ENCODE measurements at places on chromosomes 2 and 18.
A peak's percentile ranks its signal among the peaks of the same experiment; 100 is the strongest.

- peak; percentile 76 for DNase-seq
Measured at GRCh38 chr18:35513181-35513936, 15.6 kb upstream of the INO80C start.

DNA sequence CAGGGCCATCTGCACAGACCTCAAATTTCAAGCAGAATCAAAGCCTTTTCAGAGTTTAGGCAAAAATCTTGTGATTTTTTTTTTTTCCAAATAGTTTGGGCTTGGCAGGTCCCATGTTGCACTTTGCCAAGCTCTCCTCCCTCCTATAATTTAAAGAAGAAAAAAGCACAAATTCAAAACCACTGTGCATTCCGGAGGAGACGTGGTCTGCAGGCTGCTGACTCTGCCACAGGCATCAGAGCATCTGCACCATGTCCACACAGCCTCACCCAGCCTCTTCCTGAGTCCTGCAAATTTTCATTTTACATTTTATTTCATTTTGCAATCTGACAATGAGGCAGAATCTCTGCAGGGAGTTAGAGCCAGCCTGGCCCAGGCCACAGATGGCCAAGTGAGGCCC lies 15.7 kb upstream of the GPC1 start:
- DNase-seq: no peak

DNA sequence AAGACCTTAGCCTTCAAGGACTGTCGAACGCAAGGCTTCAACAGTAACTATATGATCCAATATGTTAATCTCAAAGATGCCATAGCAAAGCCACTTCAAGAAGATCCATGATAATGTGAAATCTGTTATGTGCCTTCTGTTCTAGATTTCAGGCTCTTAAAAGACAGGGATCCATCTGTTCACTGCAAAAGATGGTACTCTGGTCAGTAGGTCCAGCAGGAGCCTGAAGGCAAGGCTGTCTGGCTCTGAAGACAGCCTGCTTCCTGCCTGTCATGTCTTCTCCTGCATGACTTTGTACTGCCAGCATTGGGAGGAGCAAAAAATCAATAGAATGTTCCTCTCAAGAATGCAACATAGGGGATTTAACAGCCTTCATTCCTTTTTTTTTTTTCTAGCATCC lies 270.8 kb upstream of the PARD3B start:
- no peak for DNase-seq

GRCh38 chr2:239991689-239992314 lies 33.3 kb downstream of the NDUFA10 start:
- DNase-seq: peak; percentile 28

GRCh38 chr2:223563462-223563861 lies 38.7 kb downstream of the SCG2 start:
- DNase-seq: peak; percentile 5

DNA sequence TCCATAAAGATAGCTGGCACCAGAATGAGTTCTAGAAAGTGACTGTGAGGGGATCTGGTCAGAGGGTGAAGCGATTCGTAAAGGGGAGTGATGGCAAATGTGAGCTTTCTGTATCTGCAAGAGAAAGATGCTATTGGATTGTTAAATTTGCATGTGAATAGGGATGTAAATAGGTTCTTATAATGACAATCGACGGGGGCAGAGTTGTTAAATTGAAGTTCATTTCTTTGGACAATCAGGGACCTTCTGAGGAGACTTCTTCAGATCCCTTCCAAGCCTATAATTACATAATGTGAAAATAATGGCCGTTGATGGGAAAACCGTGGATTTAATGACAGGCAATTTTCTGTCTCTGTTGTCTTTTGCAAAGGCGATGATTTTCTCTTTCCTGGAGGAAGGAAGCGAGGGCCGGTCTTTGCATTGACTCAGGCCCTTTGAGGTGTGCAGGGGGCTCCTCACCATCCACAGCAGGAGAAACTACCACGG lies 52.2 kb upstream of the TMEM18 start:
- no peak for DNase-seq

DNA sequence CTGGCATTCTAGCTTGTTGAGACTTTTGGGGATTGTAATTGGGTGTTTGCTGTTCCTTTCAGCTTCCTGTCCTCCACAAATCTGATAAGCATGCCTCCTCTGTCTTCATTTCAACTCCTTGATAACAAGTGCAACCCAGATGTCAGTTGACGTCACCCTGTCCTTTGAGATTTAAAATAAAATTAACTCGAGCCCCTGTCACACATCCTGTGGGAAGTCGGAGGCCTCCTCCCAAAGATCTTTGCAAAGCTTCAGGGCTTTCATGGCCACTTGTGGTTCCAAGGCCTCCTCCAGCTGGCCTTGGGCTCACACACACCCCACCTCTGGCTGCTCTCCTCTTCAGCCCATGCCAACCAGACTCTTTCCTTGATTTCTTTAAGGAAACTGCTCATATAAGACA lies 69.9 kb upstream of the ITGA6 start:
- no peak for DNase-seq

DNA sequence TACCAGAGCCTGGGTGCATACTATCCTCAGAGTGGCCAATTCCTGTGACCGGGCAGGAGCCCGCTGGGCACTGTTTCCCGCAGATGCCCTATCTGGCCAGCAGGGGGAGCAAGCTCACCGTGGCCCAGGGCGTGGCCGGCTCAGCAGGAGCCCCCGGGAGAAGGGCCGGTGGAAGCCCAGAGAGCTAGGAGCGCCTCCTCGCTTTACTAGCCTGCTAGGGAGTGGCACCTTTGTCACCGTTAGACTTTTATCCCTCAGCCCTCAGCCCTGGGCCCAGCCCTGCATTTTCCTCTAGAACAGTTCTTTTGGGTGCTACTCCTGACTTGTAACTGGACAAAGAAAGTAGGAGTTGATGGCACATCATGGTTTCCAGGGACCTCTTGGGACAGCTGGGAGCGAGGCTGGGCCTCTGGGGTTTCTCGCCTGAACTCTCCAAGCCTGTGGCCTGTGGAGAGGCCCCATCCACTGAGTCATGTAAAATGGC lies 24.0 kb downstream of the TMEM177 start:
- no peak for DNase-seq

GRCh38 chr2:133431289-133431688 lies 137.0 kb downstream of the NCKAP5 start:
- DNase-seq: no peak

DNA sequence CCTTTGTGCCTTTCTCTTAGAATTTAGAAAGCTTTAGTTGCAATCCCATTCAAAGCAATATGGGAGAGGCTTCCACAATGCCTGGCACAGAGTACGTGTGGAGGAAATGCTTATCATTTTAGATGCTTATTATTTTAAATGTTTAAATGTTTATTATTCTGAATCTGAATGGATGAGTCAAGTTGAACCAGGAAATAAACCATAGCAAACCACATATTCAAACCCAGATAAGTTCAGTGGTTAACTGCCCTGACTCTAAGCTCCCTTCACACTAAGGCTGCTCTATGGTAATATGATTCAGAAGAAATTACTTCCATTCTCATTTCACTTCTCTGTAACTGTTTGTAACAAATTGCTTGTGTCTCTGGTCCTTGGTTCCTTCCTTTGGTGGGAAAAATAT lies 5.2 kb upstream of the PPP4R1 start:
- DNase-seq: no peak

- DNase-seq: no peak
Measured at GRCh38 chr18:5476961-5477800, 66.6 kb downstream of the EPB41L3 start.

GRCh38 chr2:3535794-3536681 lies 16.7 kb upstream of the ADI1 start:
- peak; percentile 72 for DNase-seq

DNA sequence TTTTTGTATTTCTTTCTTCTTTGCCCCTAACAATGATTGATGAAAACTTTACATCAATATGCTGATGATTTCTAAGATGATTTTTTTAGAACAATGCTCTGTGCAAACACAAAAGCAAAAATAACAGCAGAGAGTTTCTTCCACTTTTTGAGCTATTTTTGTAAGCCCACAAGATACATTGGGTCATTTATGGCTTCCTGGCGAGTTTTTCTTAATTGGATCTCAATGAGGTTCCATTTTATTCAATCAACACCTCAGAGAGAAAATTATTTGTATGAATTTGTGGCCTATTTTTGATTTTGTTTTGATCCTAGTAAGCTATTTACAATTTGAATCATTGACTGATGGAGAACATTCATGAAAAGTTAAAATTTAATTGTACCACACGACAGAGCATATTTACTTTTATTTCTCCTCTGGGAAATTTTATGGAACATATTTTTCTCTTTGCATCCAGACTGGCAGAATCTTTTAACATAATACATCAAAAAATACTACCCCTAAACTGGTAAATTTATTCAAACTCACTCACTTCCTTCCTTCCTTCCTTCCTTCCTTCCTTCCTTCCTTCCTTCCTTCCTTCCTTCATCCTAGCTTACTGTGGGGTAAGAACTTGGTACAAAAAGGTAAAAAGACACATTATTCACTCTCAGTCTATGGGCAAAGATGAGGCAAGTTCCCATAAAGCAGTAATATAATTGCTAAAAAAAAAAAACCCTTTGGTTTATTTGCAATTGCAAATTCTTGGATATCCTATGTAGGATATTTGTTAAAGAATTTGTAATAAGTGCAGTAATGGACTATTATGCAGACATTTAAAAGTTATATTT lies 710.4 kb downstream of the SLC4A3 start:
- DNase-seq: no peak

DNA sequence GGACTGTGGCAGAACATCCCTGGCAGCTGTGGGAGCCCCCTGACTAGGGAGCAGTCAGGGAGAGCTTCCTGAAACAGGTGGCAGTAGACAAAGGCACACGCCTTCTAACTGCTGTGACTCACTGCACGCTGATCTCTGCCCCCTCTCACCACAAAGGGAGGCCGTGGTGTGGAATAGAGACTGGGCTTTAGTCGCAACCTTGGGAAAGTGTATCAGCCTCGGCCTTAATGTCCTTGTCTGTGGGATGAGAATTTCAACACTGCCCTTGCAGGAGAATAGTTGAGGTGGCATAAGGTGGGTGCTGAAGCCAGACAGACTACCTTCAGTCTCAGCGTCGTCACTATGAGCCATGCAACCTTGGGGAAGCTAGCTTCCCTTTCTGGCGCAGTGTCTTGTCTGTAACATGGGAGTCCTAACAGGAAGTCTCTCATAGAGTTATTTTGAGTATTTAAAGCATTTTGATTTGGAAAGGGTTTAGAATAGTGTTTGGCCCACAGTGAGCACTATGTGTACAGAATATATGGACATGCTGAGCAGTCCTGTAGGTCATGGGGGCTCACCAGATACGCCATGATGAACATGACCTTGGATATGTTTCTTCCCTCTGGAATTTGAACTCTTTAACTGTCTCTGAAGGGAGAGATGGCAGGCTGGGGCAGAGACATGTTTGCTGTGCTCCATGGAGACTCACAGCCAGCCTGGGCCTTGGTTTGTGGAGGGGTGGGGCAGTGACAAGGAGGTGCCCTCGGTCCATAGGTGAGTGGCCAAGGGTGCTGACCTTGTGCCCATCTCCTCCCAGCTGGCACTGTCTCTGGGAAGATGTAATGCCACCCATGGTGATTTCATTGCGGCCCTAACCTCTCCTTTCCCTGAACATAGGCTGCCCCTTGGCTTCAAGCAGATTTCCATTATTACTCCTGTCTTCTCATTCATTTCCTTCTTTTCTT lies 29.5 kb upstream of the SMAD7 start:
- DNase-seq: no peak

DNA sequence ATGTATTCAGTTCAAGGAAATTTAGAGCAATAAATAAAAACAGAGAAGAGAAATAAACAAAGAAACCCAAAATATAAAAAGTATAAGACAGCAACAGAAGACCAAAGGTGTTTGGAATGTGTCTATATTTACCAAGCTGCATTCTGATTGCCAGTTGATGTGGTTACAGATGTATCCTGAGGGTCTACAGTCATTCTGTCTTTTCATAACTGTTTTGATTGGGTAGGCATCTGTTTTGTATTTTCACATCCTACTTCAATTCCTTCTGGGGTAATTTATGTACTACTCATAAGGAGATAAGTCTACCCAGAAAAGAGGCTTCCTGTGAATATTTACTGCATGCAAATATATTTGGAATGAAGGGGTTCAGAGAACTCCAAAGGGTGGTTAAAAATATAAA lies 596.8 kb upstream of the GCFC2 start:
- DNase-seq: no peak

DNA sequence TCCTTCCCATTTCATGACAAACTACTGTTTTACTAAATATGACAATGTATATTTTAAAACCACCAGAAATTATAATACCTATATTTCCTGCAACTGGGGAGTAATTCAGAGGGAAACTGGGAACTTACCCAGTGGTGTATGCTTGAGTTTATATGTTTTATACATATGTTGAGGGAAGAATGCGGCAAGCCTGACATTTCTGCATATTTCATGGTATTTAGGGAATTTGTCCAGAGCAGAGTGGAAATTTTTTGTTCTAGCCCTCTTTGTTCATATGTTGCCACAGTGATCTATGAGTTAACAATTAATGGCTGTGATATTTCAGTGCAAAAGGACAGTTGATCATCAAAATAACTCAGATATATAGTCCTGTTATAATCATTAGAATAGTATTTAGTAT lies 230.8 kb upstream of the VWC2L start:
- no peak for DNase-seq

DNA sequence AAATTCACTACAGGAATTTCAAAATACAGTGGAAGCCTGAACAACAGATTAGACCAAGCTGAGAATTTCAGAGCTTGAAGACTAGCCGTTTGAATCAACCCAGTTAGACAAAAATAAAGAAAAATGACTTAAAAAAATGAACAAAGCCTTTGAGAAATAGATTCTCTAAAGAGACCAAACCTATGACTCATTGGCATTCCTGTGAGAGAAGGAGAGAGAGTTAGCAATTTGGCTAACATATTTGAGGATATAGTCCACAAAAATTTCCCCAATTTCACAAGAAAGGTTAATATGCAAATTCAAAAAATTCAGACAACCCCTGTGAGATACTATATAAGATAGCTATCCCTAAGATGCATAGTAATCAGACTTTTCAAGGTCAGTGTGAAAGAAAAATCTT lies 78.0 kb downstream of the MYO3B start:
- peak; percentile 8 for DNase-seq

- DNase-seq: no peak
Measured at GRCh38 chr2:108938077-108938710, 50.8 kb downstream of the EDAR start.

GRCh38 chr2:74031221-74031620 lies 46.5 kb downstream of the TET3 start:
- DNase-seq: no peak

DNA sequence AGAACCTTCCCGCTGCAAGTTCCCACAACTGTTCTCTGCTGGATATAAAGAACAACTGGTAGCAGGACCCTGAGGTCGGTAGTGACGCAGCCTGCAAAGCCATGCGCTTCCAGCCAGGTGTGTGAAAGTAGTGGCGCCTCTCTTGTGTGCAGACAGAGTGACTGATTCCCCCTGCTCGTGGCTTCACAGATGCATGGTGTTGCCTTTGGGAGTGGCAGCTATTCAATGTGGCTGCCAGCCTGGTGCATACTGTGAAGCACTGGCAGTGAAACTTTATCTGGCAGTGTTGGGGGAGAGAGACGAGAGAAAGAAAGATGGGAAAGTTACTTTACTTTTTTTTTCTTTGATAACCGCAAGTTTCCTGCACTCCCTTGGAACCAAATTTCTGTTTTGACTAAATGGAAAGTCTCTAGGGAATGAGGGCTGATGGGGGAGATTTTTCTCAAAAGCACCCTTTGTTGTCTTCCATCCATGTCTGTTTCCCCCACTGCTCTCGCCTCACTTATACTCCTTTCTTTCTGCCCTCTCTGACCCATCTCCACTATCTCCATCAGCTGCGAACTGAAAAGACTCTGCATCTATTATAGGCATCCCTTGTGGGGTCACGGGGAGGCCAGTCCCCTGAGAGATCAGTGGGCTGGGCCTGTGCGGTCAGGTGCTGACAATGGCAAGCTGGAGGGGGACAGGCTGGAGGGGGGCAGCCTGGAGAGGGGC lies 90.0 kb upstream of the TNP1 start:
- DNase-seq: no peak

- no peak for DNase-seq
Measured at GRCh38 chr2:102065675-102066252, 74.0 kb downstream of the IL1R2 start.

All from AG09309 (cell line).